ENCODE measurements at places on chromosomes 7 and 10.

- no peak for DNase-seq
Observed at GRCh38 chr10:18216482-18216881, 76.3 kb downstream of the CACNB2 start.

DNA sequence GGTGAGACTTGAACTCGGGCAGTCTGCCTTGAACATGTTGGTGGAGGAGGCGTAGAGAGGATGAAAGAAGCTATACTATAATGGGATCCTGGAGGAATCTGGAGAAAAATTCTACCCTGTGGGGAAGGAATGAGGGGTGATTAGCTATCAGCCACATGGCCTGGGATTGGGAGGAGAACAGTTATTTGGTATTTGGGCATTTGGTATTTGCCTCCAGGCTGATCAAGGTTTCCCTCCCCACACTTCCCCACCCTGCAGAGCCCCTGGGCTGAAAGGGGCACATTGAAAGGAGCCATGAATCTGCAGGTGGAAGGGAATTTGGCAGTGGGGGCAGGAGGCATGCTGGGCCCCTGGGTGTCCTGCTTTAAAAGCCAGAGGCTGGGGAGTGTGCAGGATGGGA lies 235.3 kb downstream of the INHBA start:
- no peak for DNase-seq

DNA sequence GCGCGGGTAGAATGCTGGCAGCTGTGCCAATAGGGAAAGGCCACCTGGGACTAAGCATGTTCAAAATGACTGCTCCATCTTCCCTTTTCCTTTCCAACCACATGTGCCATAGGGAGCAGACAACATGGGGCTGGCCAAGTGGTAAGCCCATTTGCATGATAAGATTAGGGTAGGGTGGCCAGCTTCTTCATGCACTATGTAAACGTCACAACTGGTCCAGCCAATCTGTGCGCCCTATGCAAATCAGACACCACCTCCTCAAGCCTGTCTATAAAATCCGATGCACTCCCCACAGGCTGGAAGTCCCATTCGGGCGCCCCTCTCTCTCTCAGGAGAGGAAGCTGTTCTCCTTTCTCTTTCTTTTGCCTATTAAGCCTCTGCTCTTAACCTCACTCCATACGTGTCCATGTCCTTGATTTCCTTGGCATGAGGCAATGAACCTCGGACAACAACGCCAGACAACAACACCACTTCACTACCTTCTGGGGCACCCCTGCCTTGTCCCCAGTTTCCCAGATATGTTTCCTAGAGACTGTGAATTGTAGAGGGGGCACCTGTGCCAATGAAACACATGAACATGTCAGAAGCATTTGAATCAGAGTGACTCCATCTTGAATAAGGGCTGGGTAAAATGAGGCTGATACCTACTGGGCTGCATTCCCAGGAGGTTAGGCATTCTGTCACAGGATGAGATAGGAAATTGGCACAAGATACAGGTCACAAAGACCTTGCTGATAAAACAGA lies 19.1 kb upstream of the EXOC6 start:
- no peak for DNase-seq

DNA sequence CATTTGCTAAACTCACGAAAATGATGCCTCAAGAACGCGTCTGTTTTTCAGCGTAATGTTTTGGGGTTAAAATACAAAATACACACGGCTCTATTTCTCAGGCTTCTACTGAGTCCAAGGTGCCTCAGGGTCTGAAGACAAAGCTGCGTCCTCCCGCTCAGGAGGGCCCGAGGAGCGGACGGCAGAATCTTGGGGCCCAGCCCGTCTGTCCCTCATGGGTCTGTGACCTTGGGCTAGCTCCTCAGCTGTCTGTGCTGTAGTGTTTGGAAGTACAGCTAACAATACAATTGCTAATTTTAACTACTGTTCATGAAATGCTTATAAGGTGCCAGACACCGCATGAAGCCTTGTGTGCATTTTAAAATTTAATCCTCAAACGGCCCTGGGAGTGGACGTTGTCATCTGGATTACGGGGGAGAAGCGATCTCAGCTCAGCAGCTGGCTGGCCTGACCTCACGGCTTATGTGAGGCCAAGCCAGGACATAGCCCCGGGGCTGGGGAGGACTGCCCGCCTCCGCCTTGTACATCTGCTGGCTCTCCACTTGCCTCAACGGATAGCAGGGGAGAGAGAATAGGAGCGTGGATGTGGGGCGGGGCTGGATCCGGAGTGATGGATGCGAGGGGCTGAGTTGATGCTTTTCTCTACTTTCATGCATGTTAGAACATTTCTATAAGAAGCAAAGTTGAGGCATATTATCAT lies 357.4 kb downstream of the GLRX3 start:
- no peak for DNase-seq

DNA sequence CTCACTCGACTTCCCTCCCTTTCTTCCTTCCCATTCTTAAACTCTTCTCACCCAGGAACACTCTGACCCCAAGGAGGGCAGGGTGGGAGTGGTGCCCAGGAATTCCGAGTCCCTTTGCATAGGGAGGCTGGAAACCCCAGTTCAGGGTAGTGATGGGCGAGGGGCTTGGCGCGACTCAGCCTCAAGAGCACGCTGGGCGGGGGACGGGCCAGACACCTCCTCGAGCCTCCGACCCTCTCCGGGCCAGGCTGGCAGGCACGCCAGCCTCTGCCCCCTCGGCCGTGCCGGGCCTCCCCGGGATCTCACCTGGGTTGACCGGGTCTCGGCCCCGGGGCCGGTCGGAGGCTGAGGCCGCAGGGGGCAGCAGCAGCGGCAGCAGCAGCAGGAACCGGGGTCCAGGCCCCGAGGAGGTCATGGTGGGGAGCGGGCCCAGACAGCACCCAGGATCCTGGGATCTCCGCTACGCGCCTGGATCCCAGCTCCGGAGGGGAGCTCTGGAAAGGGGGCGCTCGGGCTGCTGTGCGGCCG lies 457 bp downstream of the PLOD3 start:
- DNase-seq: no peak

- no peak for DNase-seq
Observed at GRCh38 chr7:4665661-4666060, 16.4 kb upstream of the FOXK1 start.

GRCh38 chr7:37730501-37730900 lies 46.9 kb downstream of the GPR141 start:
- no peak for DNase-seq

DNA sequence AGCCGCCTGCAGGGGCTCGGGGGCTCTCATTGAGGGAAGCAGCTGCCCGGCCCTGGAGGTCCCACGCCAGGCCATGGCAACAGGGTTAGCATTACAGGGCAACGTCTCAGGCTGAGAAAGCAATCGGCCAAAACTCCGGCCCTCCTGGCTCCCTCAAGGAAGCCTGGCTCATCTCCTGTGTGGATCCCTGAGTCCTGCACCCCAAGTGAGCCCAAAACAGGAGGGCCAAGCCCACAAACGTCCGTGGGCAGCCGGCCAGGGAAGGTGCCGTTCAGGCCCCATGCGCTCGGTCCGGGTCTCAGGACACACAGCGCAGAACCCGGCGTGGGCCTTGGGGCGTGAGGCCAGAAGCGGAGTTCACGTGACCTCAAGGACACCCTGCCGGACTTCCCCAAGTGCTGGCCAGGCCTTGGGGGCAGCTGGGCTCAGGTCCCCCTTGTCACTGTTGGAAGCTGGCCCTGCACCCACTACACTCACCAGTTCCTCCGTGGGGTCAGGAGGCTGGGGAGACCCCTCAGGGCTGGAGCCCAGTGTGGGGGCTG lies 8.0 kb upstream of the PWWP2B start:
- no peak for DNase-seq

- no peak for DNase-seq
Observed at GRCh38 chr10:21944727-21945386, 58.7 kb downstream of the DNAJC1 start.

DNA sequence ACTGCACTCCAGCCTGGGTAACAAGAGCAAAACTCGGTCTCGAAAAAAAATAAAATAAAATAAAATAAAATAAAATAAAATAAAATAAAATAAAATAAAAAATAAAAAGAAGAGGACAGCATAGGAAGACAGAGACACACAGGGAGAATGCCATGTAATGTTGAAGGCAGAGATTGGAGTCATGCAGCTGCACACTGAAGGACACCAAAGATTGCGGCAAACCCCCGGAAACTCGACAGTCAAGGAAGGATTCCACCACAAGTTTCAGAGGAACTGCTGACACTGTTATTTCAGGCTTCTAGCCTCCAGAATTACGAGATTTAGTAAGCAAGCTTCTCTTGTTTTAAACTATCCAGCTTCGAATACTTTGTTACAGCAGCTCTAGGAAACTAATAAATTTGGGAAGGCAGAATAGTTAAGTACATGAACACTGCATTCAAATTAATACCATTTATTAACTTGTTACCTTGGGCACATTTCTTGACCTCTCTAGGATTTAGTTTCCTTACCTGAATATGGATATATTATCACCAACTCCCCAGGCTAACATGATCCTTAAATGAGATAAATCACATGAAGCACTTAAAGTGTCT lies 9.5 kb downstream of the CPED1 start:
- no peak for DNase-seq

GRCh38 chr7:1059200-1060091 lies 15.1 kb downstream of the GPR146 start:
- DNase-seq: no peak

Measured in hypothalamus (tissue), 51 donors.